ENCODE measurements at places on chromosomes 1 and 21. TPM values are rescaled to one million over a fixed set of nuclear protein-coding genes. Genes with fewer than 3 reads are reported as not detected.

- H3K4me3 ChIP-seq = no peak overlapping the region
- H3K27me3 ChIP-seq = peaks cover 5% of the 10 kb centered on the region
- no peak overlapping the region for H3K27ac ChIP-seq
- H3K4me1 ChIP-seq = no peaks in the 10 kb centered on the region
- H3K36me3 ChIP-seq = no peaks in the 10 kb centered on the region
Observed at GRCh38 chr1:205447457-205448341, 8.1 kb downstream of the BLACAT1 start.

Gene S100A8
- not detected for total RNA-seq

- no peak overlapping the region for H3K27ac ChIP-seq
- no peak overlapping the region for H3K4me3 ChIP-seq
- no peak for DNase-seq
- H3K27me3 ChIP-seq = no peaks in the 10 kb centered on the region
Observed at GRCh38 chr21:21714426-21714825, 716.2 kb downstream of the NCAM2 start.

DNA sequence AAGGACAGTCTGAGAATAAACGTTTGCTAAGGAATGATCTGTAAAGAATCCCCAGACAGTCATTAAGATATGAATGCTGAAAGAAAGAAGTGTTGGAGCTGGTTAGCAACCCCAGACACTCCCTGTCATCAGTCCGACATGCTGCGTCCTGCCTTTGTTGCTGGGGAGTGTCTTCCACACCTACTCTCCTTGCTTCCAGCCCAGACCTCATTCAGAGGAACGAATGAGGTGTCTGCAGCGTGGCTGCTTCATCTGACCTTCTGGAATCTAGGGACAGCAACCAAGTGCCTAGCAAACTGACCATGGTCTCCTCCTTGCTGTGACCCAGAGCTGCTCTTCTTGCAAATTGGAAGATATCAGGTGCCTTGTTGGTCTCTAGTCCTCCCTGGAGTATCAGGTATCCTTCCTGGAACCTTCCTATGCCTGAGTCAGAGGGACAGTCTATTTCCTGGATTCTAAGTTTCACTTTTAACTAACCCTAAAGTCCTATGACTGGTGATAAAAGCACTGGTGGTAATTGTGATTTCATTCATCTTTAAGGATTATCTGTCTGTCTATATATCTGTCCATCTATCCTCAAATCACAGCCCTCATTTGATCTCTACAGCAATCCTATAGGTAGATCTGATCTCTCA lies 45.3 kb downstream of the NFASC start:
- no peak overlapping the region for H3K27ac ChIP-seq
- H3K27me3 ChIP-seq = peaks cover 3% of the 10 kb centered on the region
- H3K36me3 ChIP-seq = no peaks in the 10 kb centered on the region
- H3K4me1 ChIP-seq = no peaks in the 10 kb centered on the region

DNA sequence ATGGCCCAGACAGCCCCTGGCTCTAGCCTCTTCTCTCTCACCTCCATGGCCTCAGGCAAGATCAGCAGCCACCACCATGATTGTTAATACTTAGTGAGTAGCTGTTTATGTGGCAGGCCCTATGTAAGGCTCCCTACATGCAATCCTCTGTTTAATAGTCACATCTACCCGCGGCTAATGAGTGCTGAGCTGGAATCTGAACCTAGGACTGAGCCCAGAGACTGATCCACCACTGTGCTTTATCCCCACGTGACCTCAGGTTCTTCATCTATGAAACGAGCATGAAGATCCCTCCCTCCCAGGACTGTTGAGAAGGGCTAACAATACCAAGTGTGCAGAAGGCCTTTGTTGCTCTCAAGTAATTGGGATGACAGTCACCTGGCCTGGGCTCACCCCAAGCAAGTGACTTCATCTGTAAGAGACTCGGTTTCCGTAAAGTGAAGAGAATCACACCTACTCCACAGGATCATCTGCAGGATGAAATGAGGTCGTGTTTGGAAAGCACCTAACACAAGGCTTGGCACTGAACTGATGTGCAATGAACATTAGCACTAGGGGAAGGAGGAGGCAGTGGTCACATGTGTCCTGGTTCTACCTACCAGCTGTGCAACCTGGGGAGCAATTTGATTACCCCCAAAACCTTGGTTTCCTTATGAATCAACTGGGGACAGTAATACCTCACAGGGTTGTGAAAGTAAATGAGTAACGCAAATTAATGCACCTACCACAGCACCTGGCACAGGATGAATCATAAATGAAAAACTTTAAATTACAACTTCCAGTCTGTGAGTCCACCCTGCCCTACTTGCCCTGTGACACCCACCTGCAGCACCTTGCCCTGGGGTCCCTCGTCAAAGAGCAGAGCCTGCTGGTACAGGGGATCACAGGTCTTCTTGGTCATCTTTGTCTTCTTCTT lies 37.2 kb downstream of the RIMS3 start:
- peaks cover 16% of the 10 kb centered on the region for H3K4me1 ChIP-seq
- DNase-seq = no peak
- H3K27me3 ChIP-seq = no peaks in the 10 kb centered on the region
- H3K36me3 ChIP-seq = no peaks in the 10 kb centered on the region
- no peak overlapping the region for H3K4me3 ChIP-seq

DNA sequence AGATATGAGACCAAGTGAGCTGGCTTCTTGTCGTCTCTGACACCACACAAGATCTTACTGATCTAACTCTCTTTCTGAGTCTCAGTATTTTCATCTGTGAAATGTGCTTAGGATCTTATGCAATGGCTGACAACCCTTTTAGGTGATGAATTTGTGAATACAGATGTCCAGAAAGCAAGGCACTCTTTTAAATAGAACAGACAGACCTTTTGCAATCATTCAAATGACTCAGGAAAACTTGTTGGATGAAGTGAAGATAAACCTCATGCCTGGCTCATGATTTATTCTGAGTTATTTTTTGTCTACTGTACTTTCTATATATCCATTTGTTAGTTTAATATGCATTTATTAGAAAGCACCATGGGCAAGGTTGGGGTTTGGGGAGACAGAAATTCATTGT lies 411.3 kb downstream of the PTPRU start:
- no peak overlapping the region for H3K4me3 ChIP-seq
- no peaks in the 10 kb centered on the region for H3K27me3 ChIP-seq
- no peaks in the 10 kb centered on the region for H3K36me3 ChIP-seq
